T-helper 22 cell (primary cell): ENCODE measurements at places on chromosomes 16 and 17.

DNA sequence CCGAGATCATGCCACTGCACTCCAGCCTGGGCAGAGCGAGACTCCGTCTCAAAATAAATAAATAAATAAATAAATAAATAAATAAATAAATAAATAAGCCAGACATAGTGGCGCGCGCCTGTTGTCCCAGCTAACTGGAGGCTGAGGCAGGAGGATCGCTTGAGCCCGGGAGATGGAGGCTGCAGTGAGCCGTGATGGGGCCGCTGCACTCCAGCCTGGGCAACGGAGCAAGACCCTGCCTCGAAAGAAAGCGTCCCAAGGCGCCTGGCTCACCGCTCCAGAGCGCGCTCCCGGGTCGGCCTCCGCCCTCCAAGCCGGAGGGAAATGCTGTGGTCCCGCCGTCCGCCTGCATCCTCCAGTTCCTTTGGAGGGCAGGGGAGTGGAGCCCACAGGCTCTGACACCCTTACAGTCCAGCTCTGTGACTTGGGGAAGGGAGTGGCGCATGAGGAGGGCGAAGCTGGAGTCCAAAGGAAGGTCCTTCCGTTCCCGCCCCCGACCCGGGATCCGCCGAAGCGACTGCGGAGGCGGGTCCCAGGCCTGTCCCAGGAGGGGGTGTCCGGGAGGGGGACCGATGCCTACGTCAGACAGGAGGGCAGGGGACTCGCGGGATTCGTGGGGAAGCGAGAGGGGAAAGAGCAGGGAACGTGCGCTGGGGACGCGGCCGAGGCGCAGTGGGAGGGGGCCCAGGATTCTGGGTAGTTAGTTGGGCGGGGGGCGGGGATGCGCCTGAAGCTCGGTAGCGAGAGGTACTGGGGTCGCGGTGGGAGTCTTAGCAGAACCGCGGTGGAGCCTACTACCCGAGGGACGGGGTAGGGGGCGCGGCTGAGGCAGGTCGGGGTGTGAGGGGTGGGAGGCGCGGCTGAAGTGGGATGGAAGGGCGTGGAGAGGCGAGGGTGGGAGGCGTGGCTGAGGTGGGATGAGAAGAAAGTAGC, 8.4 kb upstream of the TRPV2 start:
- DNase-seq = no peak

GRCh38 chr17:17535957-17536356, 39.8 kb upstream of the RASD1 start:
- DNase-seq = no peak

DNA sequence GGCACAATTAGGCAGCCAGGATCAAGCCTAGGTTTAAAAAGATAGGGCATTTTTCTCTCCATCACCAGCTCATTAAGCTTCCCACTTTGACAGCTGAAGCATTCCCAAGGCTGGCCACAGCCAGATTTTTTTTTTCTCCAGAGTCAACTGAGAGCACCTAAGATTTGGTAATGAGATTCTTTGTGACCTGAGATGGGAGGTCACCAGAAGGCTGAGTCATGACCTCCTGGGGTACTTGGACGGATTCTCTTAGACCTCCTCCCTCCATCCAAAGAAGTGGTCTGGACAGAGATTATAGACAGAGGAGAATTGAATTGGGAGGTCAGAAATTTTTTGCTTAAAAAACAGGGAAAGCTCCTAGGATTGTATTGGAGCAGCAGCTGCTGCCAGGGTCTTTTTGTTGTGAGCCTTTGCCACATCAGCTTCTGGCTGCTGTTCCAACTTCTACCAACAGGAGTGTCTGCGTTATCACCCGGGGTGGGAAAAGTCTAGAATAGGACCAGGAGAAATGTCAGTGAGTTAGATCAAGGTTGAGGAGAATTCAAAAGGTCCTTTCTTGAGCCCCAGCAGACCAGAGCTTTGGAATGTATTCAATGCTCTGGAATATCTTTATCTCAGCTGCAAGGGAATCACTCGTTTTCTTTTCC, 221.2 kb upstream of the N4BP1 start:
- no peak for DNase-seq

GRCh38 chr17:5638596-5638995, 54.3 kb upstream of the NLRP1 start:
- no peak for DNase-seq

DNA sequence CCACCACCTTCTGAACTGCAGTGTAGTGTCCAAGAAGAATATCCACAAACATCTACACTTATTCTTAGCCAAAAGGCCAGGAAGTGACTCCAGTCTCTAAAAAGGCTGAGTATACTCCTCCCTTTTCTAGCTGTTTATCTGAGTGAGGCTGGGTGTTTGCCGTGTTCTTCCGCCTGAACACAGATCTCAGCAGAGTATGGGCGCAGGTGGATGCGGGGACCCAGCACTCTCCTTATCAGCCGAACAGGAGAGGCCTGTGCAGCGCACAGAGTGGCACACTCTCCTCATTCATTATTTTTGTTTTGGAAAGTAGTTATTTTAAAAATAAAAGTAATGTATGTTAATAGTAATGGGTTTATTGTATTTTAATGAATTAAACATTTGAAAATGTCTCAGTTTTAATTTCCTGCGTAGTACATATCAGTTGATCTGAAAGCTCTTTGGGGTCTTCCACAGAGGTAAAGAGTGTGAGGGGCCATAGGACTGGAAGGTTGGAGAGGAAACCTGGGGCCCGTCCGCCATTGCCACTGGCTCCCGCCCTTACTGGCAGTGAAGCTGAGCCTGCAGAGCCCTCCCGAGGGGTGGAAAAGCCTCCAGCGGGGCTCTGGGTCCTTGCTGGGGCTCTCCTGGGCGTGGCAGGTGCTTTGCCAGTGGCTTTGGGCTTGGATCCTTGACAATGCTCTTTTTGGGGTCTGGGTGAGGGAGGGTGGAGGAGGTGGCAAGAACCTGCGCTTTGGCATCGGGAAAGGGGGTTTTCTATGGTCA, 53.8 kb downstream of the PDPK1 start:
- no peak for DNase-seq
